HAP-1 (cell line): ENCODE measurements at places on chromosomes 6 and 20.
A peak's percentile ranks its signal among the peaks of the same experiment; 100 is the strongest.

GRCh38 chr6:161401587-161402309 is 127.9 kb upstream of the AGPAT4 start:
- DNase-seq: no peak

- no peak for DNase-seq
Observed at GRCh38 chr6:162562041-162562440, 165.5 kb downstream of the PRKN start.

GRCh38 chr6:113289166-113289565 is 568.0 kb upstream of the MARCKS start:
- no peak for DNase-seq

DNA sequence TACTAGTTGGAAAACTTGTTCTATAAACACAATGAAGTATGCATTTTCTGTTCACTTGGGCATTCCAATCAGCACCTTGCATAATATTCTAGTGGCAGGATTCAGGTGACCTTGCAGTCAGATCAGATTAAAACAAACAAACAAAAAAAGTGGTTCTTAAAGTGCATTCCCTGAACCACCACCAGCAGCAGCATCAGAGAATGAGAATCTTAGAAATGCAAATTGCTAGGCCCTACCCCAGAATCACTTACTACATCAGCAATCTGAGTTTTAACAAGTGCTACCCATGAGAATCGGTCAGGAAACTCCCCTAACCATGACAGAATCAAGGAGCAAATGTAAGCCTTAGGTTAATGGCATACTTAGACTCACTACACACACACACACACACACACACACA is 41.7 kb downstream of the SNAP25 start:
- DNase-seq: no peak

GRCh38 chr20:59580146-59580946 is 24.0 kb upstream of the PHACTR3 start:
- DNase-seq: no peak

GRCh38 chr20:62624719-62625453 is 17.4 kb upstream of the SLCO4A1 start:
- DNase-seq: no peak

GRCh38 chr20:39381595-39381994 is 419.5 kb downstream of the DHX35 start:
- DNase-seq: no peak

GRCh38 chr20:21397341-21398108 is at the start of gene NKX2-4:
TSS of gene NKX2-4 (minus strand) at chr20:21397526. CDS start at chr20:21397399, 127 bp downstream.
- no peak for DNase-seq

DNA sequence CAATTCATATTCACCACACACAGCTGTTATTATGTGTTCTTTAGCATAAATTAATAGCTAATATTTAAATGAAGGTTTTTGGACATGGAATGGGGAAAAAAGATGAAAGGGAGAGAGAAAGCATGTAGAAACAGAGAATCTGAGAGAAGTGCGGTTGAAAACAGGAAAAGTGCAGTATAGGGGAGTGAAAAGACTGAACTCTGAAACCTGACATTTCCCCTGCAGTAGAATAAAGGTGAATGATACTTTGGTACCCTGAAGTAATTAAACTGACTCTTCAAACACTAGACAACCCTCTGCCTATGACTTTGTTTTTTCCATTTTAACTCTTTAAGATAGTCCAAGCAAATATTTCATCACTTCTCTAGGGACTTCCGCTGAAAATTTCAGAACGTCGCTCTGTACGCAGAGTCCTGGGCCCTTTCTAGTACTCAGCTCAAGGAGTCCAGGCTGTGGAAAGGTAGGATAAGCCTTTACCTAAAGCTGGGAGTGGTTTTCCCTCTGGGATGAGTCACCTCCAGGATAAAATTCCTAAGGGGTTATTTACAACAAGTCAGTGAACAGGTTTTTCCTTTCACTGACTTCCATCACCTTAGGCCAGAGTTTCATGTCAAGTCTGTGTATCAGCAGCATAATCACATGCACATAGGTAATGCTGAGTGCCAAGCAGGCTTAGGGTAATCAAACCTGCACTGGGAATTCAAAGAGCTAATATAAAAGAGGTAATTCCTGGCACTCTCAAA is 614.5 kb downstream of the PKHD1 start:
- no peak for DNase-seq

DNA sequence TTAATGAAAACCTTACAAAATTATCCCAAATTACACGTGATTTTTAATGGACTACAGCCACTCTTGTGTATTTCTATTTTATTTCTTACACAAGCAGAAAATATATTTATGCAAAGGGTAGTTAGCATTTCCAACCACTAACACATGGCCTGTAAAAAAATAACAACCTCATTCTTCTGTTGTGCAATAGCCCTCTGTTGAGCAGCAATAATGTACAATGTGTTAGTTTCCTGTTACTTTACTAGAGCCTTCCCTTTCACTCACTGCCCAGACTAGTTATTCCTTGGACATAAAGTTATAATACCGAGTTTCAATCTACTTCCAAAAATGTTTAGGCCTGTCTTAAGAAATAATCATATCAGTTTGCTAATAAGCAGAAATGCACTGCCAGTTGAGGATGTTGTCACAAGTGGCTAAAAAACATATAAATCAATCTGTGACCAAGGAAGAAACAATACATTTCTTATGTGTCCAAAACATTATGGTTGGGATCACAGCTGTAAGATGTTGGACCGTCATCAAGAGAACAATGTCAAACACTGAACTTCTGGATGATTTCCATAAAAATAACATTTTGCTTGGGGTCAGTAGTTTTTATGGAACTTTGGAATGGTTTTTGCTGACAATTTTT is 73.6 kb upstream of the RNF146 start:
- no peak for DNase-seq

DNA sequence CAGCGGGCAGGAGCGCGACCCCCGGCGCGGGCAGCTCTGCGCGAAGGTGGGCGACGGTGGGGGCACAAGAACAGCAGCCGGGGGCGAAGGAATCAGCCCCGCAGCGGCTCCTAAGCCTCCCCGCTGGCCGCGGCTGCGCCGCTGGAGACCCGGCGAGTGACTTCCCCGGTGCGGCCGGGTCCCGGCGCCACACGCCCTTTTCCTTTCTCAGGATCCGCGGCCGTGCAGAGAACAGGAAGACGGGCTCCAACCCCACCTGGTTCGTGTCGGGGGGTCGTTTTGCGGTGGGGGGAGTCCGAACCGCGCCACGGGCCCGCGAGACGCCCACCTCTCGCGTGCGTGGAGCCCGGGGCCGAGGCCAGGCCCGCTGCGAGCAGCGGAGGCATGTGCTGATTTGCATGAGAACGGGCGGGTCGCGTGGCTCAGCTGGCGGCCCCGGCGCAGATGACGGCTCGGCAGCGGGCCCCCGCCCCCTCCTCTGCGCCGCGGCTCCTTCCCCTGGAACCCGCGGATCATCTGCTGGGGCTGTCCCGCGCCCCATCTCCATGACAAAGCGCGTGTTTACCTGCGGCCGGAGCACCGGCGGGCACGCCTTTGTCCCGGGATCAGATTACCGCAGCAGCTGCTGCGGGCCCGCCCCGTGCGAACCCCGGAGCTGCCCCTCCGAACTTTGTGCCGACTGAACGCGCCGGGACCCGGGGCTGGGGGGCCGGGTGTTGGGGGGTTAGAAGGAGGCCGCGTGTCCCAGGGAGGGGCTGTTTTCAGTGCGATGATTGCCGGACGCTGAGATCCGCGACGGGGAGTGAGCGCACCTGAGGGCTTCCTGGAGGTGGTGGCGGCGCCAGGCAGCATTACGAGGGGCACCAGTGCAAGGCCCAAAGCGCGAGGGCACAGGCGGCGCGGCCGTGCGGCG is 4.9 kb upstream of the DLL1 start:
- DNase-seq: peak; percentile 82

GRCh38 chr6:113447088-113447831 is 409.9 kb upstream of the MARCKS start:
- DNase-seq: no peak

DNA sequence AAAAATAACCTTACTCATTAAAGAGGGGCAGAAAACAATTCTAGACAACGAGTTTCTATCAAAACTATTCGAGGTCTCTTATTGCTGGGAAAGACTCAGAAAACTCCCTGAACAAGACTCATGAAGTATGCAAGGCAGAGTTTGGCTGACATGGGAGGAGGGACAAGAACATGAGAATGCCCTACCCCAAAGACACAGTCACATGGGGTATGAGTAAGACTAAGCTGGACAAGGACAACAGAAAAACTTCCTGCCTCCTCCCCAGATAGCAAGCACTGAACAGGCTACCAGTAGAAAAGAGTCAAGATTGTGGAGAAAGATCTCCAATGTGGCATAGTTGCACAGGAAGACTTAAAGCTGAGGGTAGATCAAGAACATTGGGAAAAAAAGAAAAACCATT is 39.7 kb upstream of the PHIP start:
- no peak for DNase-seq

- no peak for DNase-seq
Observed at GRCh38 chr6:17589406-17590096, 10.6 kb upstream of the FAM8A1 start.

GRCh38 chr20:59154317-59155013 is 9.2 kb upstream of the ZNF831 start:
- no peak for DNase-seq

DNA sequence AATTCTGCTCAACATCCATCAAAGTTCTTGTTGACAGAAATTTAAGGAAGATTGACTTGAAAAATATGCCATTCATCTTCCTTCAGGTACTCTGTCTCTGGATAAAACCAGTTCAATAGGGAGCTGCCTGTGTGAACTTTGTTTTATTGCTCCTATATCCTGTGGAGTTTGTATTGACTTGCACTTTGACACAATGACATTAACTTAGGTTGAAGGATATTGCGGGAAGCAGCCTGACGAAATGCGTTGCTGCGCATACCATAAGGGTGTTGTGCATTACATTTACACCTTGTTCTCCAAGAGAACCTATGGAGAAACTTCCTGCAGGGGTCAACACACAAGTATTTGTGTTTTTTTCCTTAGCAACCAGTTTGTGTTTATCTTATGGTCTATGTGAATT is 185.4 kb upstream of the GRIK2 start:
- no peak for DNase-seq

DNA sequence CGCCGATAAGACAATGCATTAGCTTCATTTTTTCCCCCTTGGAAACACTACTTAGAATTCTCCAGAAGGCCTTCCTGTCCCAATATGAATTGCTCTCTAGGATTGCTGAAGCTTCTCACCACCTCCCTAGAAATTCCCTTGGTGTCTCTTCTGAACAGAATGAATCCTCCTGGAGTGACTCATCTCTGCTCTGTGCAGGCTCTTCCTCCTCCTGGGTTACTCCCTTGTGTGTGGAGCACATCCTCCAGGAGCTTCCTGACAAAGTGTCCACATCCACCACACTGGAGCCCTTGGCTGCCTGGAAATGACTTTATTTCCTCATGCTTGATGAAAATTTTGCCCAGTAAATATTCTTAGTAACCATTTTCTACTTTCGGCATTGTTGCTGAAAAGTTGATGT is 54.4 kb downstream of the DTNBP1 start:
- DNase-seq: no peak

GRCh38 chr6:140773276-140773675 is 1359.4 kb upstream of the GJE1 start:
- no peak for DNase-seq

GRCh38 chr6:111669326-111669725 is 63.6 kb upstream of the TRAF3IP2 start:
- DNase-seq: no peak

- no peak for DNase-seq
Observed at GRCh38 chr6:149897015-149897697, 757 bp downstream of the RAET1E start.

DNA sequence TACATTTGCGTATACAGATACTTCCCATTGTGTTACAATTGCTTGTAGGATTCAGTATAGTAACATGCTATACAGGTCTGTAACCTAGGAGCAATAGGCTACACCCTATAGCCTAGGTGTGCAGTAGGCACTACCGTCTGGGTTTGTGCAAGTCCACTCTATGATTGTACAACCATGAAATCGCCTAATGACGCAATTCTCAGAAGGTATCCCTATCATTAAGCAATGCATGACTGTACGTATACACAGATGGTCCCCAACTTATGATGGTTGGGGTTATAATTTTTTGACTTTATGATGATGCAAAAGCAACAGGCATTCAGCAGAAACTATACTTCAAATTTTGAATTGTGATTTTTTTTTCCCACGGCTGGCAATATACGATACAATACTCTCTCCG is 458.2 kb upstream of the NOX3 start:
- no peak for DNase-seq

DNA sequence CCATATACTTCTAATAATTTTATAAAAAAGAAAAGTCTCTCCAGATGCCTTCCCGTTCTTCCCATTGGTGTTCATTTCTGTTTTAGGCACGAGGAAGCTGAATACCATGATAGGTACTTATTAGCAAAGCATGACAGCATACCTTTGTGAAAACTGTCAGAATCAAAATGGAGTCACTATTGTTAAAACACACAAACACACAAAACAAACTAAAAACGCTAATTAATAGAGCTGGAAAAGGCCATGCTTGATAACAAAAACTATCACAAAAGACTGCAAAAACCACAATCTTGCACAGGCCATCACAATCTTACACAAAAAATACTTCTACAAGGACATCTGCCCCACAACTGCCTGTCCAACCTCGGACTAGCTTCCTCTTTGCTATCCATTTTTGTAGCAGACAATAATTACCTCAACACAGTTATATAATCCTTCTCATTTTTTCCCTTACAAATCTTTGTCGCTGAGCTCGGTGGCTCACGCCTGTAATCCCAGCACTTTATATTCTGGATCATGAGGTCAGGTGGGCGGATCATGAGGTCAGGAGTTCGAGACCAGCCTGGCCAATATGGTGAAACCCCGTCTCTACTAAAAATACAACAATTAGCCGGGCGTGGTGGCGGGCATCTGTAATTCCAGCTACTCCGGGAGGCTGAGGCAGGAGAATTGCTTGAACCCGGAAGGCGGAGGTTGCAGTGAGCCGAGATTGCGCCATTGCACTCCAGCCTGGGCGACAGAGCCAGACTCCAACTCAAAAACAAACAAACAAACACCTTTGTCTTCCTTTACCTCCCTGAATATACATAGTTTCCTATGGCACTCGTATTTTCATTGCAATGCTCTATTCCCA is 3.2 kb upstream of the ABT1 start:
- no peak for DNase-seq

DNA sequence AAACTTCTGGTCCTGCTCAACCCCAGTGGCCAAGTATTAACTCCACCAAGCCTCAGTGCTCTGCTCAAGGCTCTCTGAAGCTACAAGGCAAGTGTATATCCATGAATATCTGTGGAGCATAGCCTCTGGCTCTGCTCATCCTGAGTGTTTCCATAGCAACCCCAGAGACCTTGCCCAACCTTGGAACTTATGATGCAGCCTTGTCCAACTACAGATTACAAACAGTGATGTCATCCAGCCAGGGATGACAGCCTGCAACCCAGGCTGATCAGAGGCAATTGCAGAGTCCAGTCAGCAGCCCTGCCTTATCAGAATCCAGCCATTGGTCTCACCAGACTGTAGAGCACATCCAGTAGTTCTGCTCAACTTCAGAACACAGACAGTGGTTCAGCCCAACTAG is 65.5 kb upstream of the SPACA1 start:
- no peak for DNase-seq

- no peak for DNase-seq
Observed at GRCh38 chr6:88573561-88573960, 389.9 kb downstream of the RNGTT start.

DNA sequence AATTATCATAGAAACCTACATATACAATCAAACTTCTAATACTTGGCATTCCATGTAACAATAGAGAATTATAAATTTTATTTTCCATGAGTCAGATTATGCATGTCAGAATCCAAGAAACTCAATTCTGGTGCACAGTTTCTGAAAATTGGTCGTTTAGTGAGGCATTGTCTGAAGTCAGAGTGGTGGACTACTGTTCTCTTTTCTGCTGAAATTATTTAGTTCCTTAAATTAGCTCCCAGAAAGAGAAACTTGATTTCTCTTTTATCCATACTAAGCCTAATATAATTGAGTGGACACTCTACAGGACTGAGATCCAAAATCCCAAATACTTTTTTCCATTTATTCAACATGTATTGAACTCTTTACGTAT is 265.5 kb downstream of the ALDH8A1 start:
- DNase-seq: no peak
